ENCODE measurements at places on chromosomes 12 and 14.

DNA sequence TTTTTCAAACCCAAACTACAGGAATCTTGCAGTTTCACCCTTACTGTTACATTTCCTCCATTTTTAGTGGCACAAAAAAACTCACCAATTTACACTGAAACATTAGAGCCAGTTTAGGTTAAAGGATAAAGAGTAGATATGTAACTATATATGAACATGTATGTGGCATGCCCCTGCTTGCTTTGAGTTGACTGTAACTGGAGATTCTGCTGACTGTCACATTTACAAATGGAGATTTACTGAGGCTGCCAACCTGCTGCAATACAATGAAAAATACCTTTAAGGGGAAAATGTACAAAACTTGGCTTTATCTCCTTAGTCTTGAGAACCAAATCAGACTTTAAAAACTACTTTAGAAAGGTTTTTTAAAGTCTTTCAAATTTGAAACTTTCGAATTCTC is 28.3 kb downstream of the STON2 start:
- no peak for DNase-seq

GRCh38 chr12:3078086-3078820 is 1.1 kb downstream of the TSPAN9 start:
- DNase-seq = no peak

DNA sequence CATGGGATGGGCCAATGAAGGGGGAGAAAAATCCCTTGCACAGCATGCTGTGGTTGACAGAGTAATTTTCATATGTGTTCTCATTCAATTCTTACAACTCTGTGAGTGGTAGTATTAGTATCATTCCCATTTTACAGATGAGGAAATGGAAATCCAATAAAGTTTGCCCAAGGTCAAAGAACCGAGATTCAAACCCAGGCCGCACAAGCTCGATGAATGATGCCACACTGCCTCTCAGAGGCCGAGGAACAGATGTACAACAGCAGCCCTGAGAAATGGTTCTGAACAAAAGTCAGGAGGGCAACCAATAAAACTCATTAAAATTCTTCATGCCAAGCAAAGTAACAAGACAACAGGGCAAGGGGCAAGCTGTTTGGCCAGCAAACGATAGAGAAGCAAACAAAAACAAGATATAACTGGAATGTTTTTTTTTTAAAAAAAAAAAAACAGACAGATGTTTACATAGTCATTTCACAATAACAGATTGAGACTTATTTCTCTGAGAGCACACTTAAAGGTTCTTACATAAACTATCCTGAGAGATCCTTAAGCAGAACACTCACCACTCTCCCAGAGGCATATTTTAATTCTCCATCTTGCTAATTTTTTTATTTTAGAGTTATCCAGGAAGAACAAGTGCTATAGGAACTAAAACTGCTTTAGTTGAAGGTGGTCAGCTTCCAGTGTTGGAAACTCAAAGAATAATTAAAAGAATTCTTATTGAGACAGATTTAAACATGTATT is 85.8 kb downstream of the EXOC5 start:
- peak; percentile 13 for DNase-seq

GRCh38 chr12:24688601-24689000 is 260.3 kb downstream of the BCAT1 start:
- DNase-seq = no peak

Data from foreskin melanocyte (primary cell).